Foreskin melanocyte (primary cell): ENCODE measurements at places on chromosomes 2 and 18.

GRCh38 chr2:30165050-30165520 is 18.3 kb downstream of the YPEL5 start:
- DNase-seq = peak; percentile 81

- DNase-seq = no peak
Measured at GRCh38 chr2:144939590-144939989, 419.7 kb upstream of the ZEB2 start.

DNA sequence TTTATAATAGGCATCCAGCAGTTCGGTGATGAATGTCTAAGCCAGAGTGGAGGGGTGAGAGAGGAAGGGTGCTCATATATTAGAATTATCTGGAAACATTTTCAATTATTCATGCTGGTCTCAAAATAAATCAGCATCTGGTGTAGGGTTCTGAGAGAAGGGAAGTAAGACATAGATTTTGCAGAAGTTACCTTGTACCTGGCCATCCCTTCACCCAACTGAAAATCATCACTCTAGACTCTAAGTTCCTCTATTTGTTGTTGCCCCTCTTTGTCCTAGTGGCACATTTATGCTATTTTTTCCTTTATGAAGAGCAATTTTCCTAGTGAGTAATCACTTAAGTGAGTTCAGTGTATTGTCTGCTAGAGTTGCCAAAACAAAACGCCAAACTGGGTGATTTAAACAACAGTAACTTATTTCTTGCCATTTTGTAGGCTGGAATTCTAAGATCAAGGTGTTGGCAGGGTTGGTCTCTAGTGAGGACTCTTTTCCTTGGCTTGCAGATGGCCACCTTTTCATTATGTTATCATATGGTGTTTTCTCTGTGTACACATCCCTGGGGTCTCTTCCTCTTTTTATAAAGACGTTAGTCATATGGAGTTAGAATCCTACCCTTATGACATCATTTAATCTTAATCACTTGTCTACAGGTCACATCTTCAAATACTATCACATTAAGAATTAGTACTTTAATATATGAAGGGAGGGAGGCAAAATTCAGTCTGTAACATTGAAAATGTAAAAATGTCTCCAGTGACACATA is 129.9 kb upstream of the KLHL14 start:
- DNase-seq = no peak

GRCh38 chr2:121825003-121825950 is 69.8 kb downstream of the TSN start:
- DNase-seq = no peak

DNA sequence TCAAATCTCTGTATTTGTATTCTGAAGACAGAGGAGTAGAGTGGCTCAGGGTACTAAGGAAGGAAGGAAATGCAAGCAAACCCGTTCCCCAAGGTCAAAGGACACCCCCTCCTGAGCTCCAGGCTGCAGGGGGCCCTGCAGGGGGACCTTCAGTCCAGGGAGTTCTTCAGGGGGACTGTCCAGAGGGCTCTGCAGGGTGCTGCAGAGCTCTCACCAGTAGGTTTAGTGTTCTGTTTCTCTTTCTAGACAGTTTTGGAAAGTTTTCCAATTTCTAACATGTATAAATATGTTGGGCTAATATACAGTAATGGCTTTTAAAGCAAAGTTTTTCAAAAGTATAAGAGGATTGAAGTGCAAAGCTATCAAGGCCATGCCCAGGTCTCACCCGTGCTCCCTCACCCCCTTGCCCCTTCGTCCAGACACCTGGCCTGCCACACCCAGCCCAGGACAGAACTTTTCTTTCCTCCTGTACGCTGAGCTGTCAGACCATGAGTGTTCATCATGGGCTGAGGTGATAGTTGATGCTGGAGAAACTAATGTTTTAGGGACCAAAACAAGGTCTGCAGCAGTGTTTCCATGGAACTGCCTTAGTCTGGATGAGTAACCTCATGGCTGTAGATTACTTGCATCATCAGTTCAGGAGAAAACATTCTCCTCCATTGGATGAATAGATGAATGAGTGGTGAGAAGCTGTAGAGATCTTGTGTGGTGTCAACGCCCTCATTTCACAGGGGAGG is 134.2 kb downstream of the GLI2 start:
- no peak for DNase-seq

- DNase-seq = no peak
Measured at GRCh38 chr2:128594953-128595677, 276.4 kb upstream of the HS6ST1 start.

DNA sequence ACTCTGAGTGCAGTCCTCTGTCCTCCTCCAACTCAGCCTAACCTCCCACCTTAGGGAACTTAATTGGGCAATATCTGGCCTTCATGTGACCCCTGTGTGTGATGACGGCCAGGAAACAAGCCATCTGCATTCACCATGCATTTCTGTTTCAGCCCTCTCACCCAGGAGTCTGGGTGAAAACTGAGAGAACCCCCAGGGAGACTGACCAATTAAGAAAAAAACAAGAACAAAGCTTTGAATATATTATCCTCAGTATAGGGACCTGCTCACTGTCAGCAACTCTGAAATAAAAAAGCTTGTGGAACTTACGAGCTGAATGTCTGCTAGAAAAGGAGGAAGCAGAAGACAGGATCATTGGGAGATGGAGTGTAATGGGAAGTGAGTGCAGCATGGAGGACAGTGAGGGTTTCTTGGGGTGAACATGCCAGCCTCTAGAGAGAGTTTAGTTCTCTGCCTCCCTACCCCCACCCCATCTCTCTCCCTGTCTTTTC is 9.5 kb downstream of the MAPRE2 start:
- DNase-seq = no peak

DNA sequence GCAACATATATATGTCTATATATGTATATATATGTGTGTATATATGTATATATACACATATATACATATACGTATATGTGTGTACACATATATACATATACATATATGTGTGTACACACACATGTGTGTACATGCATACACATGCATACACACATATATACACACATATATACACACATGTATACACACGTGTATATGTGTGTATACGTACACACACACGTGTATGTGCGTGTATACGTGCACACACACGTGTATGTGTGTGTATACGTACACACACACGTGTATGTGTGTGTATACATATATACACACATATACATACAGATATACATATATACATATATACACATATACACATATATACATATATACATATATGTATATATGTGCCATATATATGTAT is 89.4 kb downstream of the SPHKAP start:
- no peak for DNase-seq

DNA sequence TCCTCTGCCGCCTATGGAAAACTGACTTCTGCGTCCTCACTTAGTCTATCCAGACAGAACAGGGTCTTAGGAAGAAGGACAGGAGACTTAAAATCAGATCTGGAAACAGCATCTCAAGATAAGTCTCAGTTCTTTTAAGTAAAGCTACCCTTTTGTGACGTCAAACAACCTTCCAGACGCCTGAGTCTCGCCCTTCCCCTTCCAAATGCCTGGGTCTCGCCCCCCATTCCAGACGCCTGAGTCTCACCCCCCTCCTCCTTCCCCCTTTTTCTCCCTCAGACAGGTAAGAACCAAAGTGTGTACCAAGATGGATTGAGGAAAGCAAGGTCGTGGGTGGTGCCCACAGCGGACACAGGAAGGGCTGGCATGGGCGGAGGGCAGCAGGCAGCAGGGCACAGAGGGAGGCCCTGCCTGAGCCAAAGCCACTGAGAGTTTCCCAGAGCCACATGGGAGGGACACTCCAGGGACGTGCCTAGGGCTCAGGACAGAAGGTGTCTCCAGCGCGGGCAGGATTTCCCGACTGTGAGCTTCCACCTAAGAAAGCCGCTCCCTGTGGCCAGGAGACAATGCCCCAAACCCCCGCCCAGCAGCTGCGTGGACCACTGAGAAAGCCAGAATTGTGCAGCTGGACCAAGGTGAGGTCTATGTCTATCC is 51.3 kb downstream of the ANKMY1 start:
- DNase-seq = no peak

DNA sequence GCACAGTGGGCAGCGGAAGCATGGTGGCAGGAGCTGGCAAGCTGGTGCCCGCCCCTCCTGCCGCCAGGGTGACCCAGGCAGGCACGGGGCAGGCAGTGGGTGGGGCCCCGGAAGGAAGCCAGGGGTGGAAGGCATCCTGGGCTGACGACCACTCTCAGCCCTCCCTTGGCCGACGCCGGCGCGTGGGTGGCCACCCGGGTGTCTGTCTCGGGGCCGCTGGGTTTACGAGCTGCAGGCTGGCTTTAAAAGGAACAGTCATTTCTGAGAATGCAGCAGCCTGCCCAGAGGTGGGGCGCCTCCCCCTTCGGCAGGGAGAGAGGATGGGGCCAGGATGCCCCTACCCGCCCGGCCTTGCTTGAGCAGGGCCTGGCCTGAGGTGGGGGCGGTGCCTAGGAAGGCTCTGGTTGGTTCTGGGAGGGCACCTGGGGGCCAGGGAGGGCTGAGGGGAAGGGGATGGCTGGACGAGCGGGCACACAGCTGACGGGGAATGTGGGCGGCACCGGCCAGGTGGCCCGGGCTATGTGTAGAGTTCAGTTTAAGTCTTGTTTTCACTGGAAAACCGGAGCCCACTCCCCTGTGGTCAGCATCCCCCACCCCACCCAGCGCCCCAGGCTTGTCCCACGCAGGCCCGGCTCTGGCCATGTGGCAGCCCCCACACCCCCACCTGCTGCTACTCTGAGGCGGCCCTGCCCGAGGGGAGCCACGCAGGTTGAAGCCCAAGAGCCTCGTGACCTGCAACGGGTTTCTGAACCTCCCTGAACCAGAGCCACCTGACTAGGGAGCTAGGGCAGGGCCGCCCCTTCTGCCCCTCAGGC is 6.3 kb downstream of the BOK start:
- no peak for DNase-seq

DNA sequence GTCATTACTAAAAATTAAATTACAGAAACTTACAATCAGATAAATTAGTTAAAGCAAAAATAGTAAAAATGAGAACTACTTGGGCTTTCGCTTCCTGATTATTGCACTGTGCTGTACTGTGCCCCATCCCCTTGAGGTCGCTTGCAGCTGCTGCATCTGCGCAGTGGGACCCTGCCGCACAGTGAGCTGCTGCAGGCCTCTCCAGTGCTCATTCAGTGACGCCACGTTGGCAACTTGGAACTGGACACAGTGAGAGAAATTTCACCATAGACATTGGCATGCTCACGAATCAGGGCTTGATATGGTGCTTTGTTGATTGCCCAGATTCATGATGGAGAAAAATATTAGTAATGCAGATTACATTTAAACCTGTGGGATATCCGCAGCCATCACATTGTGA is 290.8 kb upstream of the MYT1L start:
- DNase-seq = no peak

- no peak for DNase-seq
Measured at GRCh38 chr2:22600999-22601398, 784.0 kb upstream of the KLHL29 start.

DNA sequence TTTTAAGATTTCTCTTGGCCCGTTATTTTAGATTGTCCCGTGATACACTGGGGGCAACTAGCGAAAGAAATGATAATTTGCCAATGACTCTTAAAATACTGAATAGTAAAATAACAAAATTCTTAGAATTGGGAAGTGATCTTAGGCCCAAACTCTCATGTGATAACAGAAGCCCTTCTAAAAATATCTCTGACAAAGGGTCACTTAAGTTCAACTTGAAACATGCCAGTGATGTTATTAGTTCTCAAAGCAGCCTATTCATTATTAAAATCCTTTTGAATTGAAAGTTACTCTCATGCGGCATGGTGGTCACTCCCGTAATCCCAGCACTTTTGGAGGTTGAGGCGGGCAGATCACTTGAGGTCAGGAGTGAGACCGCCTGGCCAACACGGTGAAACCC is 920.9 kb downstream of the NRXN1 start:
- peak; percentile 84 for DNase-seq

DNA sequence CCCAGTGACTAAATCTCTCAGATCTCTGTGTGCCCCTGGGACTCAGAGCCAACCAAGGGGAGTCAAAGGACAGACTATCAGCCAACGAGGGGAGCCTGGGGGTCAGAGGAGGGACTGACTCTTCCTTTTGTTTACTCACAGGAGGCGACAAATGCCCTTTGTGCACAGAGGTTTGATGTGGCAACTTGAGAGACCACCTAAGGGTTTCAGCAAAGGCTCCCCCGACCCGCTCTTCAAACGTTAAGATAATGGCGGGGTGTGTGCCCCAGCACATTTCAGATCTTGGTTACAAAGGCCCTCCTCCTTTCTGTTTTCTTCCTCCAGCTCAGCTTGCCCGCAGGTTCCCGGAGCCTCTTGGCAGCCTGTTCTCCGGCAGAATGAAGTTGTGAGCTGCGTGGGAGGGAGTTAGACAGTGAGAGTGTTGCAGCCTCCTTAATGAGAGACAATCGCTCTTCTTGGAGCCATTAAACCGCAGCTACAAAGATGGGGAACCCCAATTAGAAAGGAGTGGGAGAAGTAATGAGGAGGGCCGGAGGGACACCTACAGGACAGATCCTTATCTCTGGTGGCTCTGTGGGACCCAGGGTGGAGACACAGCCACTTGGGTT is 76.2 kb downstream of the KIAA2012 start:
- DNase-seq = no peak

- no peak for DNase-seq
Measured at GRCh38 chr2:61335187-61335586, 135.7 kb downstream of the USP34 start.

DNA sequence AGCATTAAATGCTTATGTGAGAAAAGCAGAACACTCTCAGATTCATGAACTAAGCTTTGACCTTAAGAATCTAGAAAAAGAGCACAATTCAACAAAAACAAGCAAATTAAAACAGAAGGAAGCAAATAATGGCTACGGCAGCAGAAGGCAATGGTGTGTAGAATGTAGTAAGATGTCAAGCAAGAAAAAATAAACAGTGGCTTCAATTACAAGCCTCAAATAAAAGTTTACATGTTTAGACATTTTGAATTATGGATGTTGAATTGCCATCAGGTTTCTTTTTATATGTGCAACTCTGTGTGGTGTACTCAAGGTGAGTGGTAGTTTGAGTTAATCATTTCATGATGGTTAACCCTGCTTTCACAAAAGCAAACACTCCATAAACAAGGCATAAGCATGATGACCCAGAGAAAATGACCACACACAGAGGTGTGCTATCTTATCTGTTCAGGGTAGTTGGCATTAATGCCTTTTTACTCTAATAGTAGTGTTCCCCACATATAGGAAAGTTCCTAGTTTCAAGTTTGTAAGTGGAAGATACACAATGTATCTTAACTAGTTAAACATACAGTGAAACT is 207.1 kb downstream of the FIGN start:
- DNase-seq = no peak

GRCh38 chr18:60898111-60898510 is 435.1 kb upstream of the CDH20 start:
- no peak for DNase-seq

- DNase-seq = no peak
Measured at GRCh38 chr2:5373200-5373599, 319.0 kb upstream of the SOX11 start.

- DNase-seq = no peak
Measured at GRCh38 chr18:12079491-12080237, 14.0 kb upstream of the ANKRD62 start.

DNA sequence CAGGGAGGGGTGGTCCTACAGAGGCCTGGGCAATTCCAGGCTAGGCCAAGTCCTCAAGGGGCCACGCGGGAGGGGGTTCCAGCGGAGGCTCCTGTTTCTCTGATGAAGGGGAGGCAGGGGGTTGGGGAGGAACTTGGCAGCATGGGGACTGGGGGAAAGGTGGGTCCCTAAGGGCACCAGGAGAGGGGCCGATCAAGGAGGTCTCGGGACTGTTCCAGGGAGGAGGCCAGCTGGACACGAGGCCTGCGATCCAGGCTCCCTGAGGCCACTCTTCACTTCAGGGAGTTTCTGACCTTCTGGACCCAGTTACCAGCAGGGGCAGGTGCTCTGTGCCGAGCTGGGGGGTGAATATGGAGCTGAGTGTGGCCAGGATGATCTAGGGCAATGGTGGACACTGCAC is 71.5 kb downstream of the ASB1 start:
- DNase-seq = no peak

- DNase-seq = no peak
Measured at GRCh38 chr2:41267929-41268659, 779.7 kb upstream of the PKDCC start.
